Dermis blood vessel endothelial cell (primary cell): ENCODE measurements at places on chromosomes 13 and 19. TPM values are rescaled to one million over a fixed set of nuclear protein-coding genes. Genes with fewer than 3 reads are reported as not detected.

The SLC25A42 gene
- total RNA-seq: 4.4 and 4.5 TPM in 2 replicates

The ZNF765 gene
- total RNA-seq: 14.6 and 19.9 TPM in 2 replicates

The CTXN1 gene
- total RNA-seq: 4.6 and 4.9 TPM in 2 replicates

The ZNF628 gene
- total RNA-seq: 1.4 and 3.3 TPM in 2 replicates

The ZNF442 gene
- total RNA-seq: 2.7 and 4.3 TPM in 2 replicates

The CEACAM5 gene
- total RNA-seq: not detected in 2 replicates

The NCCRP1 gene
- not detected in 2 replicates for total RNA-seq

The TMPRSS9 gene
- under 0.01 and 0.14 TPM in 2 replicates for total RNA-seq

The SIGLEC14 gene
- total RNA-seq: not detected in 2 replicates

The CRLF1 gene
- not detected in 2 replicates for total RNA-seq

The ZMYM5 gene
- total RNA-seq: 12.6 and 14.8 TPM in 2 replicates

The C19orf81 gene
- total RNA-seq: 0.28 TPM in 1 of 2 replicates, not detected in the other

The CCL25 gene
- not detected in 2 replicates for total RNA-seq
